Stimulated activated CD8-positive, alpha-beta memory T cell treated with anti-CD3 and anti-CD28 coated beads, Interleukin-12 subunit alpha, Interleukin-12 subunit beta, amount 100 ng/mL, for 4 hours (primary cell): ENCODE measurements at places on chromosomes 5 and 9.

DNA sequence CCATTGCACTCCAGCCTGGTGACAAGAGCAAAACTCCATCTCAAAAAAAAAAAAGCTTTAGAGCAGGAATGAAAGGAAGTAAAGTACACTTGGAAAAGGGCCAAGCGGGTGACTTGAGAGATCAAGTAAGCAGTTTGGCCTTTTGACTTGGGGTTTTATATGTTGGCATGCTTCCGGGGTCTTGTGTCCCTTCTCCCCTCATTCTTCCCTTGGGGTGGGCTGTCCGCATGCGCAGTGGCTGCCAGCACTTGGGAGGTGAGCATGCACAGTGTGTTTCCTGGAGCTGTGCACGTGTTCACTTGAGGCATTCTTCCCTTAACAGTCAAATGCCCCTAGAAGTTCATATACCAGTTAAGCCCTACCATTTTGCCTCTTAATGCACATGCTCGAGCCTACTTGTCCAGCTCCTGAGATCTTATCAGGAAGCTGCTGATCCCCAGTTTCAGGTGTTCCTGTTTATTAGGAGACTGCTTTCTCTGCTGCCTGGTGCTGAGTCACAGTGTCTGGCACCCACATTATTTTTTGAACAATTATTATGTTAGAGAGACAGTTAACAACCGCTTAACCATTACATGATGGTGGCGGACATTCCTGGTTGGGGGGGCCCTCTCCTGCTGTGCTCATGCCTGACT lies 32.6 kb upstream of the PRRC2B start:
- DNase-seq = no peak

- DNase-seq = peak; percentile 52
These were observed 24.7 kb upstream of the RXRA start for GRCh38 chr9:134301387-134302129.

GRCh38 chr5:68455216-68455615 lies 239.7 kb downstream of the PIK3R1 start:
- no peak for DNase-seq

DNA sequence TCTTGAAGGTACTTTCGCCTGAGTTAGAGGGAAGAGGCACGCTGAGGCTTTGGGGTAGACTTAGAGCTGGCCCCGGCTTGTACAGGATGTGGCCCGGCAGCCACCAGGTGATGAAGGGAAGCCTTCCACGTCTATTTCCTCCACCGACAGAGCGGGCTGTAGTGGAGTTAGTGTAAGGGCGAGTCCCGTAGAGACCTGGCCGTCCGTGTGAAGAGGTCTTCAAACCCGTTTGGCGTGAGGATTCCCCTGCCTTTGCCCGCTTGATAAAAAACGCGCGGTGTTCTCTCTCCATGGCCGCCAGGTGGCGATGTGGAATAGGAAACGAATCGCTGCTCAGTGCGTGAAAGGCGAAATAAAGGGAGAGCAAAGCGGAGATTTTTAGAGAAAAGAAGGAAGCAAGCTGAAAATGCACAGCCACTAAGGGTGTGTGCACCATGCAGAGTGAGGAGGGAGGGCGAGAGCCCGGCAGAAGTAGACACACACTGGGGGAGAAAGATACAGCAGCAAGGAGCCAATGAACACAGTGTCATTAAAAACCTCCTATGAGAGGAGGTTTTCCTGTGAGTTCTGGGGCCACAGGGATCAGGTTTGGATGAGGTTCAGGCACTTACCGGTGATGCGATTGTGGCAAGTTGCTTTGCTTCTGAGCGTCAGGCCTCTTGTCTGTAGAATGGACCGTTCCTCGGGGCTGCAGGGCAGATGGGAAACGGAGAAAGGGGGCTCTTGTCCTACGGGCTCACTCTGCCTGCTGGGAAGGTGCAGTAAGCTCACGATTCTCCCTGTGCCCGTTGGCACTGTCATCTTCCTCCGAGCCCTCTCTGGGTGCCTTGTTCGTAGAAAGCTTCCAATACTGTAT lies 34.2 kb downstream of the STC2 start:
- DNase-seq = peak; percentile 17

- DNase-seq = peak; percentile 4
These were observed 55.7 kb downstream of the TSSK1B start for GRCh38 chr5:113378959-113379541.

GRCh38 chr9:91163444-91163772 lies 198.3 kb downstream of the AUH start:
- DNase-seq = no peak

DNA sequence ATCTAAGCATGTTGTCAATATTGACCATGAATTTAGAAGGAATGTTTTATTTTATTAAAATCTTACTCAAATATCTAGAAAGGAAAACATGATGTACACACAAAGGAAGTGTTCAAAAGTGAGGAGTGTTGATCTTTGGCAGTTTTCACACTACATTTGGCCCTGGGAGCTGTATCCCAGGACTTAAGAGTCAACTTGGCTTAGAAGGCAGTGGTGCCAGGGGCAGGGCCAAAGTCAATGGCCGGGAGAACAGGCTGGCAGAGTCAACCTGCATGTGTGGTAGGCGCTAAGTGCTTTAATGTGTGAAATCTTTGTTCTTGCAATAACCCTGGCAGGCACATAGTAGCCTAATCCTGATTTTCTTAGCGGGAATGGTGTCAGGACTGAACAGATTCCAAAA lies 228.4 kb downstream of the TENT4A start:
- no peak for DNase-seq

GRCh38 chr9:129828969-129829368 lies 5.0 kb upstream of the TOR1A start:
- no peak for DNase-seq

DNA sequence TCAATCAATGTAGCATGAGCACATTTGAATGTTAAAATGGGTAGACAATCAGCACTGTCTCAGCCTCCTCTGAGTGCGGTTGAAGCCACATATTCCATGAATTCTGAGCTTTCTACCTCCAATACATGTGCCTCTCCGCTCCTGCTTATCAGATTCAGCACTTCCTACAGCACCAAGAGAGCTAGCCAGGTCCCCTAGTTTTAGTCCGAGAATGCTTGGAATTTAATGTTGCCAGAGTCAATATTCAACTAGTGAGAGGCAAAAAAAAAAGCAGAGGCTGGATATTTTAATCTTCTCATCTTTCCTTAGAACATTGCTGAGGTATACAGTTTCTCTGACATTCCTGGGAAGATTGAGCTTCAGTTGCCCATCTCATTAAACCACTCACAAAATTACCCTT lies 1979.1 kb upstream of the CDH9 start:
- no peak for DNase-seq

DNA sequence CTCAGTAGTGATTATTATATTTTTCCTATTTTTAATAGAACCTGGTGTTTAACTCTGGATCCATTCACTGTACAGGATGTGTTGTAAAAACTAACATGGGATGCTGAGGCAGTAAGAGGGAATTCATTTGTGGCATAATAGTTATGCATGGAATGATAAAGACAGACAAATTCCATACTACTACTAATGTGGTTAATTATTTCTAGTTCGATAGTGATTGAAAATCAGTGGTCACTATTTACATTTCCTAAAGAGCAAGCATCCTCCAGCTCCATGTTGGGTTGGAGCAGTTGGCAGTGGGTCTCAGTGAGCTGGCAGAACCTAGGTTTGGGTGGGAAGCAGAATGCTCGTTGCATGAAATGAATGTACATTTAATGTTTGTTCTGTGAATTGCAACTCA lies 122.6 kb downstream of the SAXO1 start:
- no peak for DNase-seq

DNA sequence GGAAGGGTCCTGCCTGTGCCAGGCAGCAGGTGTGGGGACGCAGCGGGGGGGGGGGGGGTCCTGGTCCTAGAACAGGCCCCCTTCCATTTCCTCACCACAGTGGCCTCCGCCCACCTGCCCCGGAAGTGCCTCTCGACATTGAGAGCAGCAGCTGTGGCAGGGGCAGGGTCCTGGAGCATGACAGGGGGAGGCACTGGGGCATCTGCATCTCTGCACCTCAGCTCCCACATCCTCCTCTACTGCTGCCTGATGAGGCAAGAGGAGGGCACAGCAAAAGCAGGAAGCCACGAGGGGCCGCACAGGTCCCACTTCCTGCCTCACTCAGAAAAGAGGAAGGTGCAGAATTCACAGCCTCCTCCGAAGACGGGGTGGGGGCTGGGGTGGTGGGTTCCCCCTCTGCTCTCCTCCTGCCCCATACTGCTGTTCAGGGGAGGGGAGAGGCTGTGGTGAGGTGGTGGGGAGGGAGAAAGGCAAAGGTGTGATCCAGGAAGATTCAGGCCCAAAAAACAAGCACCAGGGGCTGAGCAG lies 14.8 kb downstream of the AKNA start:
- DNase-seq = peak; percentile 63

GRCh38 chr5:149938791-149939358 lies 5.7 kb downstream of the PDE6A start:
- no peak for DNase-seq

DNA sequence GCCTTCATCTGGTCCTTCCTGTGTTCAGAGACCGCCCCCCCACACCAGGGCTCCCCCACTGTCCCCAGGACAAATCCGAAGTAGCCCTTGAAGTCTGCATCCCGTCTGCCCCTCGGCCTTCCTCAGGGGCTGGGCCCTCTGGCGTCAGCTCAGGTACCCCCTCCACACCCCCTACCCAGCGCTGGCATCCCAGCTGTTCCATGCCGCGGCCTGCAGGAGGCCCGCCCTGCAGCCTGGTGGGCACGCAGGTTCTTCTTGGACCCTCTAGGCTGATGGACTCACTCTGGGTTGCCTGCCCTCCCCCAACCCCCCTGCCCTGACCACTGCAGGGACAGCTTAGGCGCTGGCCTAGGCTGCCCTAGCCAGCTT lies 6.6 kb downstream of the SLC2A6 start:
- no peak for DNase-seq

GRCh38 chr5:64077589-64077988 lies 88.1 kb upstream of the RNF180 start:
- no peak for DNase-seq

DNA sequence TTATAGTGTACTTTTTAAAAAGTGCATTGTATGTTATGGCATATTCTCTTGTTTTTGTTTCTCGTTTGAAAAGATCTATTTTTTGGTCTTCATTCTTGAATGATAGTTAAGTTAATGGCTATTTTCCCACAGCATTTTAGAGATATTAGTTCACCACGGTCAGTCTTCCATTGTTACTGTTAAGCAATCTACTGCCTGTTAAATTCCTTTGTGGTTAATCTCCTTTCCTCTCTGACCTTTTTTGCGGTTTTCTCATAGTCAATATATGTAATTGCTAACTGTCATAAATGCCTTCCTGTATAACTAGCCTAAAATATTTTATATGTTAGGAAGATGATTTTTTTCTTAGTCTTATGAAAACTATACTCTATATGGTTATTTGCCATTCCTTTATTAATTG lies 250.8 kb upstream of the FBXL7 start:
- DNase-seq = no peak

DNA sequence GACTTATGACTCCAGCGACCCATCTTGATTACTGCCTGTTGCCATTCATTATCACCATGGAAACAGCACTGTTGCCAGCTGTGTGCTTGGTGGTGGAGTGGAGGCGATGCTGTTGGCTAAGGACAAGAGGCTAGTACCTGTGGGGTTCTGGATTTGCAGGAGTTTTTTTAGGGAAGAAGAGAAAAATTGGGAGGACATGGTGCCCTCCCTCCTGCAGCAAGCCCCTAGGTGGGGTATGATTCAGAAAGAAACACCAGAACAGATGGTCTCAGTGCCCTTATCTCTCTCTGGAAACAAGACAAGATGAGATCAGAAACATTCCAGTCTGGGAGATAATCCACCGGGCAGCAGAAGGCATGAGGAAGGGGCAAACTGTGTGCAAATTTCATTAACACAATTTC lies 87.8 kb upstream of the TLR4 start:
- DNase-seq = no peak

DNA sequence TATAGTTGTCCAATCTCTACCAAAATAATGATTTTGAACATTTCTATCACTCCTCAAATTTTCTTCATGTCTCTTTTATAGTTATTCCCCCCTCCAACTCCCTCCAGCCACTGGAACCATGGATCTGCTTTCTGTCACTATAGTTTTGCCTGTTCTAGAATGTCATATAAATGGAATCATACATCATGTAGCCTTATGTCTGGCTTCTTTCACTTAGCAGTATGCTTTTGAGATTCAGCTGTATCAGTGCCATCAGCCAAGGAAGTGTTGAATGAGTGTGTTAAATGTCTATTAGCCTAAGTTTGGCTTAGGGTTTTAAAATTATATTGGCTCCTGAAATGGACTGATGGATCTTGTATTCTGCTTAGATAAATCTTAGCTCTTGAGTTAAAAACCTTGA lies 36.0 kb downstream of the UBE2D2 start:
- no peak for DNase-seq

- DNase-seq = no peak
These were observed 6.3 kb downstream of the RFESD start for GRCh38 chr5:95652849-95653248.

- no peak for DNase-seq
These were observed 208.3 kb downstream of the TLE1 start for GRCh38 chr9:81480828-81481604.

- DNase-seq = no peak
These were observed 367.8 kb downstream of the HINT1 start for GRCh38 chr5:130797303-130797702.

GRCh38 chr5:52864884-52865283 lies 77.2 kb downstream of the ITGA1 start:
- no peak for DNase-seq

DNA sequence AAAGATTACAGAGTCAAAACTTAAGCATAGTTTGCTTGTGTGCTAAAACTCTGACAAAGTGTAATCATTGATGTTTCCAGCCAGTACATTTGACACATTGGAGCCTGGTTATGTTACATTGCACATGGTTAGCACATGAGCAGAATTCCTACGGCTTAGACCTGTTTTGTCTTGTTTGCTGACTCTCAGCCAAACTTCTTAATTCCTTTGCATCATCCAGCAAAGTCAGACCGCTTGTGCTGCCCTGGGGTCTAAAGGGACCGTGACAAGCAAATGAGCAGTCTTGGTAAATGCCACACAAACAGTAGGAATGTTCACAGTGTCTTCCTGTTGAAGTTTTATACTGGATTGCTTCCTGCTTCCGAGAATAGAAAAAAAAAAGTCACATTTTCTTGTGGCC lies 72.0 kb upstream of the ENTREP1 start:
- DNase-seq = no peak

GRCh38 chr5:125056671-125057485 lies 310.4 kb upstream of the ZNF608 start:
- DNase-seq = no peak

GRCh38 chr9:113183956-113184488 lies 33.2 kb downstream of the SLC31A2 start:
- no peak for DNase-seq

DNA sequence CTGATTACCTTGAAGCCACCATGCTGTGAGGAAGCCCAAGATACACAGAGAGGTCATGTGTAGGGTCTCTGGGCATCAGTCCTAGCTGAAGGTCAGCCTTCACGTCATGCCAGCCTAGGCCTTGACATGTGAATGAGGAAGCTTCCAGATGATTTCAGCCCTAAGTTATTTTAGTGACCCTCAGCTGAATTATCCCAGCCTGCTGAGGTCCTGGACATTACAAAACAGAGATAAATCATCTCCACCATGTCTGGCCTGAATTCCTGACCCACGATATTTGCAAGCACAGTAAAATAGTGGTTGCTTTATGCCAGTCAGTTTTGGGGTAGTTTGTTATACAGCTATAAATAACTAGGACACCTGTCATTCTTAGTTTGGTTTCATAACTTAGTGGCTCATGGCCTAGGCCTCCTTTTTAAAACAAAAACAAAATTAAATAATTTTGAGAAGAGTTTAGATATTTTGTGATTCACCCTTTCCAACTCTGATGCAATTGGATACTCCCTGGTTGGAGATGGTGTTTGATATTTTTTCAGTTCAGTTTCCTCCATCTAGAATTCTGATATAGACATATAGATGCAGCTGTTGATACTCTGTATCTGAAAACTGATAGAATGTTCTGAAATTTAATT lies 571.3 kb upstream of the CLINT1 start:
- no peak for DNase-seq
